ENCODE measurements at places on chromosomes 13 and 19. TPM values are rescaled to one million over a fixed set of nuclear protein-coding genes. Genes with fewer than 3 reads are reported as not detected.
A peak's percentile ranks its signal among the peaks of the same experiment; 100 is the strongest.

GRCh38 chr19:14472202-14472938, 2.8 kb downstream of the PTGER1 start:
- DNase-seq = peak; percentile 95

DNA sequence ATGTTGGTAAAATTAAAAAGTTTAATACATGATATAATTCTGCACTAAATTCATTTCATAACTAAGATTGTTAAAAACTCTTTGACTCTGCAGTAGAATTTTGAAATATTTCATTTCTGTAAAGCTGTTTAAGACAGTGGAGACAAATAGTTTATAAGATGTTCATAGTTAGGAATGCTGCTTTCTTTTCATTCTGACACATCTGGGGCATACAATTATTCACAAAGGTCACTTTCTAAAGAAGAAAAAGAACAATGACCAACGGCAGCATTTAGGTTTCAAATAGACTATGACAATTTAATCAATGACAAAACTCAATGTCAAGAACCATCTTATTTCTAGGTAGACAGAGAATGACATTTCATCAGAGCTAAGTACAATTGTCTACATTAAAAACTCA, 1422.1 kb downstream of the PCDH9 start:
- no peak for DNase-seq

DNA sequence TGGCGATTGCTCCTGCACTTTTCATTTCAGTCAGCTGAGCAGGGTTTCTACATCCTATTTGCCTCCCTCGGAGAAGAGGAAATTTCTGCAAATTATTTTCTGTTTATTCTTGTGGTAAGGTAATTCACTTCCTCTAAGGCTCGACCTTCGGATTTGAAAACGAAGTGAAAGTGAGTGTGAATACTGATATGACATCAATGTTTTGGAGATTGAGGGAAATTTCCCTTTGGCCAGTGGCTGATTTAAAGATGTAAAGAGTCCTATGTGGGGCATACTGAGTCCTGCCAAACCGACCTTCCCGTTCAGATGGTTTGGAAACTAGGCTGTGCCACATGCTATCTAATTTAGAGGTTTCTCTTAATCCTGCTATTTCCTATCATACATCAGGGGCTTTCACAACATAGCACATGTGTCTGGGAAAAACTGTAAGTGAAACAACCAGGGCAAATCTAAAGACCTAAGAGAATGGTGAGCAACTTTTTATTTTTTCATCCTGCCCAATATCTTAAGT, 112.3 kb downstream of the POSTN start:
- DNase-seq = no peak

The OR7D2 gene
- 1.6 TPM for total RNA-seq
